EH (cell line): ENCODE measurements at places on chromosomes 1 and 21.

- no peak for DNase-seq
These were observed 16.3 kb upstream of the PIGC start for GRCh38 chr1:172460177-172460576.

DNA sequence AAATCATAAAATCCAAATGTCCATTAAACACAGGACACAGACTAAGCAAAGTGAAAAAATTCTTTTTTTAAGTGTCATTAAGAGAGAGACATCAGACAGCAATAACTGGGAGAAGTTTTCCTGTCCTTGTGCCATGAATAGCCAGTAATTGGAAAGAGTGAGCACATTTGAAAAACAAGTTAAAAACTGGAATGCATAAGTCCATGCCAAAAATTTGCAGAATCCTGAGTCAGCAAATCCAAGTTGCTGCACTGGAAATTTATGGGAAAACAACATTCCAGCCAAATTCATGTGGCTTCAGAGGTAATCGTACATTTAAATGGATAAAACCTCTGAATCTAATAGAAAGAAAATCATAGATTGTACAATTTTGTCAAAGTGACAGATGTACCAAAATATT, 291.4 kb downstream of the LRRC40 start:
- peak; percentile 82 for DNase-seq

DNA sequence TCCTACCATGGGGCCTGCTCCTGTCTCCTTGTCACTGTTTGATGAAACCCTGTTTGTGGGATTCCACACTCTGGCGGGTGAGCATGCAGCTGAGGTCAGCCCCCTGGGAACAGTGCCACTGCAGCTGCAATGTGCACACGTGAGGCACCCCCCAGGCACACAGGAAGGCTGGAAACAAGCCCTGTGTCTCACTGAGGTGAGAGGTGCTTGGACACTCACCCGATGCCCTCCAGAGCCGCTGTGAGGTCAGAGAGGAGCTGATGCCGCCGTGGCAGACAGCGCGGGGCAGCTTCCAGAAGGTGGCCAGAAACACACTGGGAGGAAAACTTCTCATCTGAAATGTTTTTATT, 49.7 kb downstream of the SLX9 start:
- peak; percentile 36 for DNase-seq

- DNase-seq = no peak
These were observed 21.8 kb upstream of the PLEKHO1 start for GRCh38 chr1:150127868-150128267.

GRCh38 chr1:170670802-170671628, 7.1 kb downstream of the PRRX1 start:
- no peak for DNase-seq

DNA sequence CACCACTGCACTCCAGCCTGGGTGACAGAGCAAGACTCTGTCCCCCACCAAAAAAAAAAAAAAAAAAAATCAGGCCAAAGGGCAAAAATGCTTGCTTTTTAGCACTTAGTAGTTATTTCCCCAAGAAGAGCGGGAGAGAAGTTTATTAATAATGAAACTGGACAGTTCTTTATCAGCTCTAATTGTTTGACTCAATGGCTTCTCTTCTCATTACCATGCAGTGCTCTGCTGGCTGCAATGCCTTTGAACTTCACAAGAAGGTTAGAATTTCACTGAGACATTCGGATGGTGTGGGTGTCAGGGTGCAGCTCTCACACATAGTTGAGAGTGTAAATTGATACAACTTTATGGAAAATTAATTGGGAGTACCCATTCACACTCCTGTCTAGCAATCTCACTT, 63.7 kb downstream of the EDARADD start:
- DNase-seq = no peak

DNA sequence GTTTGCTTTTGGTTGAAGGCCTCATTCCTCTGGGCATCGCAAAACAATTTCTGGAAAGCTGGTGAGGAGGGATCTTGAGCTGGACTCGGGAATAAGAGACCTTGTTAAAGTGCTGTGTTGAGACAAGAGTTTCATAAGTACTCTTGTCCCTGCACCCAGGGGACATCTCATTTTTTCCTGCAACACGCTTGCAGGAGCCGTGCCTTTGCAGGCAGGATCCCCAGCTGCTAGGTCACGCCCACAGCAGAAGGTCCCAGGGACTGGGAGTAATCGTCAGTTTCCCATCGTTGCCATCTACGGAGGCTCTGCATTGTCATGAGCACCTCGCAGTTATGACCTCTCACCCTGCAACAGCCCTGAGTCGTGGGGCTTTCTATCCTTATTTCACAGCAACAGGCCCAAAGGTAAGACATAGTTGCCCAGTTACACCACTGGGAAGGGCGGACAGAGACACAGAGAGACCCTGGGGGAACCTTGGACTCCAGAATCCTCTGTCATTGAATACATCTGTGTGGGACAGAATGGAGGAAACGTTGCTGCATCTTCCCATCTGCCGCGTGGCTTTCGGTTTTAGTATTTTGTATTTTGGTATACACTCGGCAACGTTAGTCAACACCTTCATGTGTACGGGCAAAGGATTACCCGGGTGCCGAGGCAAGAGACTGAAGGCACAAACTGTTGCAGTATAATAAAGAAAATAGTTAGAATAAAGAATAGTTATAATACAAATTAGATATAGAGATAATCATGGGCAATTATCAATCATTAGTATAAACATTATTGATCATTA, 60.4 kb upstream of the DMRTB1 start:
- no peak for DNase-seq

GRCh38 chr1:52913537-52913936, 8.0 kb downstream of the ECHDC2 start:
- no peak for DNase-seq

DNA sequence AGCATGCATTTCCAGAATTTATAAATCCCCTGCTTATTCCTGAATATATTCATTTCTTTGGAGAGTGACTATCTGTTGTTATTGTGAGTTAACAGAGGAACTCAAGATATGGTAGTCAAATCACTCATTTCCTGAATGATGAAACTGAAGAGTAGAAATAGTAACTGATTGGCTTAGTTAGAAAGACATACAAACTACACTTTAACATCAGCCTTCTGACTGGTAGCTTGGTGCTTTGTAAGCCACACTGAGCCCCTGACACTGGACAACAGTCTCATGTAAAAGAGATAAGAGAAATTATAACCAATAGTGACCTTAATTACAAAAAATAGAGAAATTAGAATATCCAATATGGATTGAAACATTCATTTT, 4.8 kb downstream of the GBP7 start:
- DNase-seq = no peak

DNA sequence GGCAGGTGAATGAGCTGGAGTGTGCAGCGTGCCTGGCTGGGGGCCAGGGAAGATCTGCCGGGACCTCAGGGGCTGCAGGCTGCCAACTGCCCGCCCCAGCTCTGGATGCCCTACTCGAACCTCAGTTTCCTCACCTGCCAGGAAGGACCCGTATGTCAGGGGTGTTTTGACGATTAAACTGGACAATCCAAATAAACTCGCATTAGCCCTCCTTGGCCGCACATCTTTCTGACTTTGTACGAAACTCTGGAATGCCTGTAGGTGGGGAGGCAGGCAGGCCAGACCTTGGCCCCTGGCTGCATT, 8.3 kb upstream of the ZNF669 start:
- no peak for DNase-seq

GRCh38 chr1:3610527-3611169, 660 bp downstream of the MEGF6 start:
- DNase-seq = peak; percentile 10

DNA sequence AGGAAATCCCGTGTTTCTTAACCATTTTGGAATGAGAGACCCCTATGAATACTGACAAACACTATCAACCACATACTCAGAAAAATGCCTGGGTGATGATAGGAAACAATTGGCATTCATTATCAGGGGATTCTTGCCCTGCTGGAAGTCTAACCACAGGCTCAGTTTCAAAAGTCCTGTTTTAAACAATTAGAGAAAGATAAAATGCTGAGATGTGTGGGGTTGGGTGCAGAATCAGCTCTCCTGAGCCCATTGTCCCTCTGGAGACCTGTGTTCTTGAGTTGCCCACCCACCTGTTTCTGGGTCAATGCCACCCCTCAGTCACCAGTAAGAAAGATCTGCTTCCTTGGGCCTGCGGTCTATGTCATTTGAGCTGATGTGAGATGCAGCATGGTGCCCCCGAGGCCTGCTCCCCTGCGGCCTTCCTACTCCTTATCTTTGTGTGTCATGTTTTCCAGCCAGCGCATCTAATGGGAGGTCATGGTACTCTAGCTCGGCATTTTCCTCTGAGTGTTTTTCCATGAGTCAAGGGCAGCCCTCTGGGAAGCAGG, 130.3 kb upstream of the PLXNA2 start:
- DNase-seq = peak; percentile 11

GRCh38 chr1:232557502-232558191, 72.3 kb downstream of the SIPA1L2 start:
- no peak for DNase-seq

DNA sequence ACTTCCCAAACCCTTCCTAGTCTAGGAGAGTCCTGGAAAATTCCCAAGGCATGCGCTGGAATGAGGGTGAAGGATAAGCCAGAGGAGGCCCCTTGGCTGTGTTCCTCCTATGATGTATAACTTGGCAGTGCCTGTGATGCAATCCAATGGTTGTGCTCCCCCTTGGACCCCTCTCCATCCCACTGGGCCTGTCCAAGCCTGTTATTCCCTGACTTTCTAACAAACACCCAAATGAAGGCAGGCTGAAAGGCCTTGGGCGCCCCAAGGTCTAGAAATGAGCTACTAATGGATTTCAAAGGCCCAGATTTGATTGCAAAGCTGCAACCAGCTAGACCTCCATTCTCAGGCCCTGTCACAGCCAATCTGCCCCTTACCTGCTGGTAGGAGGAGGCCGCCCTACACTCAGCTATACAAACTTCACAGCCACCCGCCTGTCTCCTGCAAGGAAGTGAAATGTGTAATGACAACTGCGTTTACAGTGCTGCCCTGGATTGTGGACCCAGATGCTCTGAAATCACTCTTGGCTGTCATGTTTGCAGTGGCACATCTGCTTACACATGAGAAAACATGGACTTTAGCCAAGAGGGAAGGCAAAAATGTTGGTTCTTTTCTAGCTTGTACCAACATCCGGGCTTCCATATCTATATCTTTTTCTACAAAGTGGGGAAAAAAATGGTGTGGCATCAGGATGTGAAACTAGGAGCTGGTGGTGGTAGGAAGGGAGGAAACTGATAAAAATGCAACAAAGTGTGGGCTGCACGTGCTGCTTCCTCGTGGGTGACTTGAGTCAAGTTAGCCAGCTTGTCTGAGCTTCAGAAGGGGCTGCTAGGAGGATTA, 130.4 kb downstream of the TRABD2B start:
- no peak for DNase-seq

GRCh38 chr1:19936061-19936750, 12.8 kb upstream of the PLA2G2E start:
- DNase-seq = no peak

DNA sequence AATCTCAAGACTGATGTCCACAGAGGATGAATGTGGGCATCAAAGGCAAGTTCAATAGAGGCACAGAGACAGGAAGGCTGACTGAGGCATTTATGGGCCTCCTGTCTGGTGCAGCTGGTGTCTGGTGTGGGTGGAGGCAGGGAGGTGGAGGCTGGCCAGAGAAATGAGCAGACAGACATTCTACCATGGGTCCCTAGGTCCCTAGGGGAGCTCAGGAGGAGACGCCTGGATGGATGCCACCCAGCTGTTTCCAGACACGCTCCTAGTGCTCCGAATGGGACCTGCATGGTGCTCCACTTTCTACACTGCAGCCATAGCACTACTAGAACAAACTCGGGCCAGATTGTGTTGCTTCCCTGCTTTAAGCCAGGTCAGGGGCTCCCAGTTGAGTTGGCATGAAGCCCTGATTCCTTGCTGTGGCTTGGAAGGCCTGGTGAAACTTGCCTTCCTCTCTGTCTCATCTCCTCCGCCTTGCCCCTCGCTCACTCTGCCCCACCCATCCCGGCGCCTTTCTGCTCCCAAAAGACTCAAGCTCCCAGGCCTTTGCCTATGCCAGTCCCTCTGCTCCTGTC, 25.3 kb downstream of the PADI2 start:
- DNase-seq = no peak

DNA sequence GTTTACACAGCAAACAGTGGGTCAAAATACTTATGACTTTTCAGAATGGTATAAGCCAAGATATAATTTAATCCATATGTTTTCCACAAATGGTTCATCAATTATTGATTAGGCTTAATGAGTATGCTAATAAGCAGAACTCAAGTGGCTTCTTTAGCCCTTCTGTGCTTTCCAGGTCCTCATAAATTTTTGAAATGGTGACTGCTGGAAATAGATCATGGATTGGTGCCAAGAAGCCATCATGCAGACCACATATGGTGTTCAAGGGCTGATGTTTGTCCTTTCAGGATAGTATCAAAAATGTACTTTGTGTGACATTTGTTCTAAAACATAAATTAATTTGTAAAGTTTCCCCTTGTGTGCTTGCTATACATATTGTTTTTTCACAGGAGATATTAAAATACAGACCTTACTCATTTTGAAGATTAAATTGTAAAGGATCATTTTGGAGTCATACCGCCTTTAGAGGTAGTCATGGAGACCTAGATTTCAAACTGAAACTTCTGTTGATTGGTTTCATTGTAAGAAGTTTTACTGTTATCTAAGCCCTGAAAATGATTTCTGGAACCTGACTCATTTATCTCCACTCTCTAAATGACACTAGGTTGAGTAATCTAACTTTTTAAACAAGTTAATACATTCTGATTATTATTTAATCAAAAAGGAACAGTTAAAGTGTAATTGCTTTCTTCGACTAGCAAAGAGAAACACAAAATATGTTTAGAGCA, 507.9 kb downstream of the PLA2G4A start:
- DNase-seq = no peak

DNA sequence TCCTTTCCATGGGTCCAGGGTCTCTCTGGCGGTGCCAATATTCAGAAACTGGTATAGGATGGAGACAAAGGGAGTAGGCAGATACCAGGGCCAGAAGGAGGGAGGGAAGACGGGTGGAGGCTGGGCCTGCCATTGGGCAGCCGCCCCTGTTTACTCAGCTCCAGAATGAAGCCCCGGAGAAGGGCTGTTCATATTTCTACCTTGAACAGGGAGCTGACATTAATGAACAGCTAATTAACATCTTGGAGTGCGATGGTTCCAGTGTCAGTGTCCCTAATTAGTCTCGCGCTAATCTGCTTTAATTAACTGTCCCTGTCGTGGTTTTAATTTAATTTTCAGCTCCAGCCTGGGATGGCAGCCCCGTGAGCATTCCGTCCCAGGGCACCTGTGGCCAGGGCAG, 113.8 kb downstream of the EPHB2 start:
- no peak for DNase-seq

DNA sequence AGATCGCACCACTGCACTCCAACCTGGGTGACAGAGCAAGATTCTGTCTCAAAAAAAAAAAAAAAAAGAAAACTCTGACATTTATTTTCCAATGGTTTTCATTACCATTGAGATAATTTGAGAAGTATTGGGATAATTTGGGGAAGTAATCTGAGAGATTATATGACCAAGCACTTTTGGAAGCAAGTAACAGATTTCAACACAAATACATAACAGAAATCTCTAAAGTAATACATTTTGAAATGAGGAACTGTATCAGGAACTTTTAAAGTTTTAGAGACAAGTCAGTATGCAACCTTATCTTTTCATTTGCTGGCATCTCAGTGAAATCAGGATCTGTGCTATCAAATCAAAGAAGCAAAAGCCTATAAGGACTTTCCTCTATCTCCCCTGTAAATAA, 25.4 kb upstream of the SLC16A1 start:
- no peak for DNase-seq
